ENCODE measurements at places on chromosomes 13 and 19.

GRCh38 chr19:7705387-7706187 lies 3.7 kb upstream of the FCER2 start:
- no peaks in the 10 kb centered on the region for H3K4me1 ChIP-seq
- peaks cover 85% of the 10 kb centered on the region for H3K27me3 ChIP-seq
- H3K36me3 ChIP-seq = no peaks in the 10 kb centered on the region
- DNase-seq = no peak
- no peak overlapping the region for H3K27ac ChIP-seq

GRCh38 chr19:35248310-35249145 lies at the start of gene LSR:
TSS of gene LSR (plus strand) at chr19:35249002. CDS start at chr19:35249023, 21 bp downstream.
- H3K27me3 ChIP-seq = no peaks in the 10 kb centered on the region
- peaks cover 15% of the 10 kb centered on the region for H3K4me1 ChIP-seq
- peak within 1 kb of the TSS; percentile 97 for H3K27ac ChIP-seq

DNA sequence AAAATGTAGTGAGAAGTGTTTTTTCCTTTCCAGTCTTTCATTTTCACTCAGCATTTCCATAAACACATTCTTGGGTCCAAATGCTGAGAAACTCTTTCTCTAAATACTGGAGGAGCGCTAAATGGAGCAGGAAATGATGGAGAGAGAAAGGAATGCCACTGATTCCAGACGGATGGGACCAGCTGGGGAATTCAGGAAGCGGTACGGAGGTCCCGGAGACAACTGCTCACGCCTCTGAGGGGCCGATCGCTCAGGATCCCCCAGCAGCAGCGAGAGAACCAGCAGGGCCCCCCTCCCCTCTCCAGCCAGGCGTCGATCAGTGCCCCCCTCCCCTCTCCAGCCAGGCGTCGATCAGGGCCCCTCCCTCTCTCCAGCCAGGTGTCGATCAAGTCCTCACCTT lies 13.2 kb downstream of the RASA3 start:
- H3K4me3 ChIP-seq = no peak overlapping the region
- H3K27me3 ChIP-seq = no peaks in the 10 kb centered on the region
- H3K36me3 ChIP-seq = peaks cover 3% of the 10 kb centered on the region
- no peak overlapping the region for H3K27ac ChIP-seq

GRCh38 chr13:25902891-25903341 lies 148.9 kb downstream of the SHISA2 start:
- H3K36me3 ChIP-seq = no peaks in the 10 kb centered on the region
- peak; percentile 50 for DNase-seq
- H3K4me1 ChIP-seq = peaks cover 15% of the 10 kb centered on the region
- H3K4me3 ChIP-seq = peak overlapping the region; percentile 33
- H3K27me3 ChIP-seq = no peaks in the 10 kb centered on the region
- H3K27ac ChIP-seq = peak overlapping the region; percentile 56

- H3K27ac ChIP-seq = no peak overlapping the region
- no peak overlapping the region for H3K4me3 ChIP-seq
- H3K27me3 ChIP-seq = no peaks in the 10 kb centered on the region
These were observed 120.5 kb downstream of the STK24 start for GRCh38 chr13:98456413-98456845.

GRCh38 chr19:2251106-2252054 lies 2.3 kb downstream of the AMH start:
- peaks cover 18% of the 10 kb centered on the region for H3K4me1 ChIP-seq
- no peaks in the 10 kb centered on the region for H3K27me3 ChIP-seq
- DNase-seq = no peak
- H3K36me3 ChIP-seq = 0 out of 2 replicates have a peak, but pooled peaks cover 5% of the 10 kb centered on the region
- H3K27ac ChIP-seq = no peak overlapping the region
- no peak overlapping the region for H3K4me3 ChIP-seq

DNA sequence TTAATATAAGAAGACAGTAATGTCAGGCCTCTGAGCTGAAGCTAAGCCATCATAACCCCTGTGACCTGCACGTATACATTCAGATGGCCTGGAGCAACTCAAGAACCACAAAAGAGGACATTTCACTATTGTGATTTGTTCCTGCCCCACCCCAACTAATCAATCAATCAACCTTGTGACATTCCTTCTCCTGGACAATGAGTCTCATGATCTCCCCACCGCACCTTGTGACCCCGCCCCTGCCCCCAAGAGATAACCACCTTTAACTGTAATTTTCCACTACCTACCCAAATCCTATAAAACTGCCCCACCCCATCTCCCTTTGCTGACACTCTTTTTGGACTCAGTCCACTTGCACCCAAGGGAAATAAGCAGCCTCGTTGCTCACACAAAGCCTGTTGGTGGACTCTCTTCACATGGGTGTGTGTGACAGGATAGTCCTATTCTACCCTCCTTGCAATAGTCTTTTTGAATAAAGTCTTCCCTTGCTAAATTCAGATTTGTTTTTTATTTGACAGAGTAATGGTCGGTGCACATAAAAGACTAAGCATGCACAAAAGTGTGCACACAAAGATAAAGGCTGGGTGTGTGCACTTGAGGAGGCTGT lies 14.0 kb downstream of the CD70 start:
- H3K4me3 ChIP-seq = 0 out of 2 replicates have a peak overlapping the region, but pooled peaks have one; percentile 2
- no peaks in the 10 kb centered on the region for H3K27me3 ChIP-seq
- no peak for DNase-seq

GRCh38 chr13:103517768-103518102 lies 451.5 kb upstream of the SLC10A2 start:
- H3K36me3 ChIP-seq = no peaks in the 10 kb centered on the region
- no peak overlapping the region for H3K27ac ChIP-seq
- no peaks in the 10 kb centered on the region for H3K27me3 ChIP-seq
- no peak for DNase-seq
- no peak overlapping the region for H3K4me3 ChIP-seq

DNA sequence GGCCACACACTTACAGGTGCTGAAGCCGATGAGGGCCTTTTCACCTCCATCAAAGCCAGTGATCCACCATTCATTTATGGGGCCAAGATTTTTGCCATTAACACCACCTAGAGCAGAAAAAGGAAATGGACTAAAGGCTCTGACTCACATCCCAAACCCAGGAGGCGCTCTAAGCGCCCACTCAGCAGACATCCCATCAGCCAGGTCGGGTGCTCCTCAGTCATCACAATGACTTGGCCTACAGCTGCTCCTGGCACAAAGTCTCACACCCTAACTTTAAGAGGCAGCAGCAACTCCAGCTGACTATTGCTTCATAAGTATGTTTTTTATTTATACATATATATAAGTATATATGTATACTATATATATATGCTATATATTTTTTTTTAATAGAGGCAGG lies 36.1 kb upstream of the EIF3G start:
- no peak overlapping the region for H3K27ac ChIP-seq
- H3K4me3 ChIP-seq = no peak overlapping the region

DNA sequence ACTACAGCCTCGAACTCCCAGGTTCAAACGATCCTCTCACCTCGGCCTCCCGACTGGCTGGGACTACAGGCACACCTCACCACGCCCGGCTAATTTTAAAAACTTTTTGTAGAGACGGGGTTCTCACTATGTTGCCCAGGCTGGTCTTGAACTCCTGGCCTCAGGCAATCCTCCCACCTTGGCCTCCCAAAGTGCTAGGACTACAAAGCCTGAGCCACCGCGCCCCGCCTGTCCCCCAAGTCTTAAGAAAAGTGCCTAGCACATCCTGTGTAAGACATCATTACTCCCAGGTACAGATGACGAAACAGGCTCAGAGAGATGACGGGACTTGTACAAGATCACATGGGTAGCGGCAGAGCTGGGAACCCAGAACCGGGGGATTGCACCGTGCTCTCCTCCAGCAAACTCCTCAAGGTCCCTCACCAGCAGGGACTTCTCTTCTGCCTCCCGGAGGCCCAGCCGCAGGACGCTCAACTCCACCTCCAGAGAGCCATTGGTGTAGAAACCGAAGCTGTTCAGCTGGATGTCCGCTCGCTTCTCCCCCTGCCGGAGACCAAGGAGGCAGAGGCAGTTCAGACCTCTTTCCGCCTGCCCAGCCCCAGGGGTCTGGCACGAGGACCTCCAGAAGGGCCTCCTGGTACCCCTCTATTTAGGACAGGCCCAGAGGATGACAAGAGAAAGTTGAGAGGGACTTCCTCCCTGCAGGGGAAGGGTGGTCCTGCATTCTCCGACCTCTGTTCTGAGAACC lies 1.0 kb downstream of the GPR108 start:
- peaks cover 23% of the 10 kb centered on the region for H3K4me1 ChIP-seq
- no peaks in the 10 kb centered on the region for H3K36me3 ChIP-seq
- H3K27me3 ChIP-seq = no peaks in the 10 kb centered on the region
- peak overlapping the region; percentile 79 for H3K4me3 ChIP-seq

GRCh38 chr13:99577934-99578917 lies 77.0 kb downstream of the TM9SF2 start:
- no peak overlapping the region for H3K27ac ChIP-seq
- no peaks in the 10 kb centered on the region for H3K27me3 ChIP-seq
- H3K4me3 ChIP-seq = no peak overlapping the region
- H3K4me1 ChIP-seq = peaks cover 14% of the 10 kb centered on the region
- peak; percentile 54 for DNase-seq
